ENCODE measurements at places on chromosomes 13 and 19.

DNA sequence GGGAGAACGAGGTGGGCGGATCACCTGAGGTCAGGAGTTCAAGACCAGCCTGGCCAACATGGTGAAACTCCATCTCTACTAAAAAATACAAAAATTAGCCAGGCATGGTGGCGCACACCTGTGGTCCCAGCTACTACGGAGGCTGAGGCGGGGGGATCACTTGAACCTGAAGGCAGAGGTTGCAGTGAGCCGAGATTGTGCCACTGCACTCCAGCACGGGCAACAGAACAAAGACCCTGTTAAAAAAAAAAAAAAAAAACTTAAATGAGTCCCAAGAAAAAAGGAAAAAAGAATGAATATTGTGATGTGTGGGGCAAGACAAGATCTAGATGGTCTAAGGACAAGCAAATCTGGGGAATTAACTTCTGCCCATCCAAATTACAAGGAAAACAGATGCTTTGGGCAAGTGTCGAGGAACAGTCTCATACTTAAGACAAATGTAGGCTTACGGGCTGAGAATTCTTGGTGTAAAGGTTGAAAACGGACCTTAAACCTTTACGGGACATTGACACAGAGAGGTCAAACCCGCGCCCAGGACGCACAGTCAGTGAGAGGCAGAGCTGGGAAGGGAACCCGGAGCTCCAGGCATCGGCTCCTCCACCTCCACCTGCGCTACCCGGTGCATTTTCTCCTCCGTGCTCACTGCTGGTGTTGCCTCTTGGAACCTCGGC lies 656 bp upstream of the ZNF324 start:
- DNase-seq: no peak

- DNase-seq: no peak
Measured at GRCh38 chr13:107185889-107186288, 618.0 kb upstream of the ARGLU1 start.

DNA sequence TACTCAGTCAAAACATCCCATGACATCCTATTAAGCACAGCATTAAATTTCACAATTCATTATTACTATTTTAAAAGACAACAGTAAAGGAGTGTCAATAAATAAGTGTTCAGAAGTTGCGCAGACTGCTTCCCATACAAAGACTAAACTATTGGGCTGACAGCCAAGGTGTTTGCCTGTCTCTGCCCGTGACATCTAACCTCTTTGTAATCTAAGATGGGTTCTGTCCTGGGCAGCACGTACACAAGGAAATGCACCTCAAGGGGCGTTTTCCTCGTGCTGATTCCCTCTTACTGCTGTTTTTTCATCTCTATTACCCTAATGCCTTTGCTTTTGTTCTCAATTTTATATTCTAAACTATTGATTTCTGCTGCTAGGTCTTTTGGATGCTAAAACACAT lies 216.3 kb downstream of the NHLRC3 start:
- DNase-seq: no peak

DNA sequence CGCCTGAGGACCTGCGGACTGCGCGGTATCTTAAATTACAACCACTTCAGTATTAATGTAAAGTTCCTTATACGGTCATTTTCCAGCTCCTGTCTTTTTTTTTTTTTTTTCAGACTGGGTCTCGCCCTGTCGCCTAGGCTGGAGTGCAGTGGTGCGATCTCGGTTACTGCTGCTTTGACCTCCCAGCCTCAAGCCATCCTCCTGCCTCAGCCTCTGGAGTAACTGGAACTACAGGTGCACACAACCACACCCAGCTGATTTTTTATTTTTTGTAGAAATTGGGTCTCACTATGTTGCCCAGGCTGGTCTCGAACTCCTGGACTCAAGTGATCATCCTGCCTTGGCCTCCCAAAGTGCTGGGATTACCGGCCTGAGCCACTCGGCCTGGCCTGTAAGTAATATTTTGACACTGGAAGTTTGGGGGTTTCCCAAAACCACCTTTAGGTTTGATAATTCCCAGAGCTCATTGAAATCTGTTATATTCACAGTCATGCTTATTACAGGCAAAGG lies 406 bp upstream of the EID2B start:
- no peak for DNase-seq

- no peak for DNase-seq
Measured at GRCh38 chr13:77477299-77477848, 58.1 kb upstream of the SCEL start.

DNA sequence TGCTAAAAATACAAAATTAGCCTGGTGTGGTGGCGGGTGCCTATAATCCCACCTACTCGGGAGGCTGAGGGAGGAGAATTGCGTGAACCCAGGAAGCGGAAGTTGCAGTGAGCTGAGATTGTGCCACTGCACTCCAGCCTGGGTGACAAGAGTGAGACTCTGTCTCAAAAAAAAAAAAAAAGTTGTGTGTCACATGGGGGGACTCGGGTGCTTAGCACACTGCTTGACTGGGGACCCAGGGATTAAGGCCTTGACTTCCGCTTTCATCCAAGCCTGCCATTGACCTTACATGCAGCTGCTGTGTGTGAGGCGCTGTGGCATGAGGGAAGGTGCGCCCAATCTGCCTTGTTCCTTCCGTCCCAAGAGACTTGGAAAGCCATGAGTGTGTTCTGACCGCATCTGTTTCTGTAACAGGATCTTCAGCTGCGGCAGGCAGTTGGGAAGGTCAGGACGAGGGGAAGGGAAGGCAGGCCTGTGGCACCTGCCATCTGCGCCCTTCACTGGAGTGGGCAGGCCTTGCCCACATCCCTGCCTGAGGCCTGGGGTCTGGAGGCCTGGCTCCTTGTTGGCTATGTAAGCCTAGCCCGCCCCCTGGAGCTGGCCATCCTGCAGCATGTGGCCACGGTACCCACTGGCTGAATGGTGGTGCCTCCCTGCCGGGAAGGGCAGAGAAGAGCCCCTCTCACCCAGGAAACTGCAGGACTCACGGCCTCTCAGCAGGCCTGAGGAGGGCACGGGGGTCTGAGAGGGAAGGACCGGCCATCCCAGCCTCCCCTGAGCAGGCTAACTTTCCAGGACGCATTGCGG lies 23.0 kb downstream of the PPP1R37 start:
- no peak for DNase-seq

DNA sequence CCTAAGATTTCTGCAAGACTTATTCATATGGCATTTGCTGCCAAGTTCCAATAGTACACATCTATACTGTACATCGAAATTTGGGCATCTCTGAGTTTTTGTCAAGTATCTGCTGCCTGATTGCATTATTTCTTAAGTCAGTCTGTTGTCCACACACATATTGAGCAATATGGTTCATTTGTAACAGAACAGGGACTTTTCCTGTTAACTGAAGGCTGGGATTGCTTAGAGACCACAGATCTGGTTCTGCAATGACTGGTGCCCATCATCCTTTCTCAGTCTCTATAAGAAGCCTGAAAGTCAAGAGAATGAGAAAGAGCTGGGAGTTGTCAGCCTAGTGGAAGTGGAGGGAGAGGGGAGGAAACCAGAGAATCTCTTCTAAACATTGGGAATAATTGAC lies 22.5 kb upstream of the MYCBP2 start:
- no peak for DNase-seq

- no peak for DNase-seq
Measured at GRCh38 chr13:81116461-81117282, 775.7 kb upstream of the SPRY2 start.

DNA sequence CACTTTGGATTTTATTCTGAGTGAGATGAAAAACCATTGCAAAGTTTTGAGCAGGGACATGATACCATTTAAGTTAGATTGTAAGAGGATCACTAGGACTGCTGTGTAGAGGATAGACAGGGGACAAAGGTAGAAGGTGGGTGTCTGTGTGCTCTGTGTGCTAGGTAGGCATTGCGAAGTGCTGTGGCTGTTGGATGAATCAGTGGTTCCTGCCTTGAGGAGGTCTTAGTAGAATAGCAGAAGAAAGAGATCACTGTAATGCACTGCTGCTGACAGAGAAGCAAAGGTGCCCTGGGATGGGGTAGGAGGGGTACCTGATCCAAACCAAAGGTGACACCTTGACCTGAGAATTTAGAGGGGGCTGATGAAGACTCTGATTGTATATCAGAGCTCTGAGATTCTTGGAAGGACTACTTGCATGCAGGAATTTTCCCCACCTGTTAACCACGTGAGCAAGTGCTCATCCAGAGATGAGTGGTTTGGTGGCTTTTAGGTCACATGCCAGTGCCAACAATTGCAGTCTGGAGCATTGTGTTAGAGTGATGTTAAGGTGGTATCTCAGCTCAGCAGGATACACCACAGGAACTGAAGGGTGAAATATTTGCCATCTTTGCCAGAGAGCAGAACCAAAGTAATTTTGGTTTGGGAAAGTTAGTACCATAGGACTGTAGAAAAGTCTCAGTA lies 10.8 kb downstream of the WASF3 start:
- DNase-seq: no peak

DNA sequence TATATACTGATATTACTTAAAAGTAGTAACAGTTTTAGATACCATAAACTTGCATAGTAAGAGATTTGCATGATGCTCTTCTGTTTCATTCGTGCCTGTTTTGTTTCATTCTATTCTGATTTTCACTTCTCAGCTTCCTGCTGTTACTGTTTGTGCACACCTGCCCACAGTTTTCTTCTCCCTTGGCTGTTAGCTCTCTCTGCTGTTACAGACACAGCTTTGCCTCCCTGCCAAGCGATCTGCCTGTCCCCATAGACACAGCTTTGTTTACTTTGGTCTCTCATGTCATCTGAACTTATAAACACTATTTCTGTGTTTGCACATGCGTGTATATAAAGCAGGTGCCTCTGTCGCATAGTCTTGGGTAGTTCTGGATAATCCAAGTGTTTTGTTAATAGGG lies 21.4 kb upstream of the UPF3A start:
- DNase-seq: no peak

Data from right cardiac atrium (tissue), 5 donors.